GDM1 (cell line): ENCODE measurements at places on chromosomes 5 and 9.

- no peak for DNase-seq
These were observed 269.9 kb upstream of the PAPPA start for GRCh38 chr9:115883467-115884329.

GRCh38 chr9:23551311-23551721, 274.7 kb downstream of the ELAVL2 start:
- DNase-seq, result no peak

DNA sequence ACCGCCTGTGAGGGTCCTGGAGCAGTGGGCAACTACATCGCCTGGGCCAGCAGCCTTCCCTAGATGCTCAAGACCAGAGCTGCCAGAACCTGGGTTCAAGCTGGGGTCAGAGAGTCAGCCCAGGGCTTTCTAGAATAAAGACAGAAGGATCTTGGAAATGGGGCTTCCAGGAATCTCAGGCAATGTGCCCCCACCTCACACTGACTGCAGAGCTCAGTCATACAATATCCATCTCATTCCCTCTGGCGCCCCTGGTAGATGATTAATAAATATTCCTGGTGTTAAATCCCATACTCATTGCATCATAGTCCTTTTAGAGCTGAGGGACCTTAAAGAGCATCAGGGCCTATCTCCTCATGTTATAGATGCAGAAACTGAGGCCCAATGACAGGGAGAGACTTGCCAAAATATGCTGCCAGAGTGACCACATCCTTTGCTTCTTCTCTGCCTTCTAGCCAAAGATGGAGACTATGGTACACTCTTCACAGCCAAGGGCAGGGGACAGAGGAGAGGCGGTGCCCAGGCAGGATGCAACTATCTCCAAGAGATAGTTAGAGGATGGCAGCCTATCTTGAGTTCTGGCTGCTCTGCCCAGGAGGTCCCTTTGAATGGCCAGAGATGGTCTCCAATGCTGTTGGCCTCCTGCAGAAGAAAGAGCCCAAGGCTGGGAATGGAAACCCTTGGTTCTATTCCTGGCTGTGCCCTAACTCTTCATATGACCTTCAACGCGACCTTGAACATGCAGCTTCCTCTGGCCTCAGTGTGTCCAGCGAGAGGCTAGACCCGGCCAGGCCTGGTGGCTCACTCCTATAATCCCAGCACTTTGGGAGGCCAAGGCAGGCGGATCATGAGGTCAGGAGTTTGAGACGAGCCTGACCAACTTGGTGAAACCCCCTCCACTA, 36.2 kb upstream of the IL17B start:
- no peak for DNase-seq

- DNase-seq, result no peak
These were observed 33.0 kb upstream of the ANGPTL2 start for GRCh38 chr9:127155314-127155960.

DNA sequence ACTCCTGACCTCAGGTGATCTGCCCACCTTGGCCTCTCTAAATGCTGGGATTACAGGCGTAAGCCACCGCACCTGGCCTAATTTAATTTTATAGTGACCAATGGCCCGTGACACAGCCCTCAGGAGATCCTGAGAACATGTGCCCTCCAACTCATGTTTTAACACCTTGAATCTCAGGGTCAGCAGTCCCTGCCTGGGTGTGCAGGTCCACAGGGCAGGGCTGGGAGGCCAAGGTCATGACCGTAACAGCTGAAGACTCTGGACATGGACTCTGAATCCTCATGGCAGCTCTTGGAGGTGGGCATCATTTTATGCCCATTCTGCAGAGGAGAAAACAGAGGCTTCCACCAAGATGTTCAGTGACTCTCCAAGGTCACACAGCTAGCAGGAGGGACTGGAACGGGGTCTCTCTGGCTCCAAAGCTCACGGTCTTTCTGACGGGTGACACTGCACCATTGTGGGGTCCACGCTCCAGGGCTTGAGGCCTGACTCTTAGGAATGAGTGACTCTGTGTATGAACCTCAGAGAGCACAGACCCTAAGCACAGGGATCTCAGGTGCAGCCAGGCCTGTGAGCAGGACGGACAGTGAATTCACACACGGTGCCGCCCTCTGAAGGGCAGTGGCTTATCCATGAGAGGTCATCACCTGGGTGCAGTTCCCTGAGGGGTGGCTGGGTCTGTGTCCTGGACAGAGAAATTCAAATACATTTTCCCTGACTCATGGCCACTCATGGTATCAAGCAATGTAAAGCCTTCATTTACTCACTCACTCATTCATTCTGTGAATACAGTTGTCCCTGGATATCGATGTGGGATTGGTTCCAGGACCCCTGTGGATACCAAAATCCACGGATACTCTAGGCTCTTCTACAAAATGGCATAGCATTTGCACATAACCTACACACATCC, 32.8 kb upstream of the LAMC3 start:
- no peak for DNase-seq

GRCh38 chr5:5658226-5658625, 235.7 kb downstream of the ICE1 start:
- DNase-seq, result no peak
